ENCODE measurements at places on chromosomes 4 and X.

DNA sequence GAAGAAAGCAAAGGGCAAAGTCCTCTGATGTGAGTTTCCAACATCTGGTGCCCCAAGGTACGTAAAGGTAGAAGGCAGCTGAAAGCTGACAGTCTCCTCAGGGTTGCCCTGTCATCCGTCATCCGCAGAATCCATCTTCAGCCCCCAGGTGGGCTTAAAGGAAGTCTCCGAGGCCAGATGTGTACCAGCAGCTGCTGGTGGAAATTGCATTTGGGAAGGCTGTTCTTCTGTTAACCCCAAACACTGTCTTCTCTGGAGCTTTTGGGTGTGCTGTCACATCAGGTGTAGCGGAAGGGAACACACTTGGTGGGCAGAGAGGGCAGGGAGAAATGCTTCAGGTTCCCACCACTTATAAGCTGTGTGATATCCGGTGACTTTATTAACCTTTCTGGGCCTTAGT lies 310.0 kb upstream of the GATB start:
- DNase-seq: no peak

DNA sequence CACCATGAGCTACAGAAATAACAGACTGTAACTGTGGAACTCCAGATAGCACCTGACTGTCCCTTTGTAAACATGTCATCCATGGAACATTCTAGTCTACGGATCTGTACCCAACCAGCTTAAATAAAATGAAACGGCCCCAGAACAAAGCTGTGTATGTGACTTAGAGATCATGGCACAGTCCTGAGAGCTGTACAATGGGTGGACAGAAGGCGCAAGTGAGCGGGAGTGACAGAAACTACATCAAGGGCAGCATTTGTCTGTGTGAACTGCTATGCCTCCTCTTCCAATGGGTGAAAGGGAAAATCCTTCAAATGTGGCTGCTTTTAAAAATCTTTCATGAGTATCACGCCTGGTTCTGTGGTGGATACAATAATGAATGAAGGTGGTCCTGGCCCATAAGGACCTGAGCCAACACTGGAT lies 72.5 kb downstream of the FAT1 start:
- no peak for DNase-seq

DNA sequence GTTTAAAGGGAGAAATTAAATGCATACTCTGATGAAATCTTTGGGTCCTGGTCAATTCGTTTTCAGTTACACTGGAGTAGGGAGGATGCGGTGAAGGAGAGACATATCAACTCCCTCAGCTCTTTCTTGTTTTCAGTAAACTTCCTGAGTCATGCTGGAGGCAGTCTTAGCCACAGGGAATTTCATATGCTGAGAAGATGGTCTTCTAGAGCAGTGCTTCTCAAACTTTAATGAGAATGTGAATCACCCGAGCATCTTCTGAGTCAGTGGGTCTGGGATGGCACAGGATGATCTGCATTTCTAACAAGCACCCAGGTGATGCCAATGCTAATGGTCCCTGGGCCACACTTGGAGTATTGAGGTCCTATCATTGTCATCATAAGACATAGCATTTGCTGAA lies 214.5 kb downstream of the KIT start:
- DNase-seq: no peak

- DNase-seq: no peak
Measured at GRCh38 chr4:139593091-139593564, 37.1 kb upstream of the SETD7 start.

GRCh38 chr4:47801481-47802002 lies 36.3 kb downstream of the CORIN start:
- no peak for DNase-seq

GRCh38 chr4:38177035-38177546 lies 216.9 kb downstream of the PTTG2 start:
- DNase-seq: no peak

- no peak for DNase-seq
Measured at GRCh38 chr4:15735536-15735935, 32.7 kb downstream of the BST1 start.

- no peak for DNase-seq
Measured at GRCh38 chr4:3065551-3065950, 8.8 kb downstream of the HTT-AS start.

DNA sequence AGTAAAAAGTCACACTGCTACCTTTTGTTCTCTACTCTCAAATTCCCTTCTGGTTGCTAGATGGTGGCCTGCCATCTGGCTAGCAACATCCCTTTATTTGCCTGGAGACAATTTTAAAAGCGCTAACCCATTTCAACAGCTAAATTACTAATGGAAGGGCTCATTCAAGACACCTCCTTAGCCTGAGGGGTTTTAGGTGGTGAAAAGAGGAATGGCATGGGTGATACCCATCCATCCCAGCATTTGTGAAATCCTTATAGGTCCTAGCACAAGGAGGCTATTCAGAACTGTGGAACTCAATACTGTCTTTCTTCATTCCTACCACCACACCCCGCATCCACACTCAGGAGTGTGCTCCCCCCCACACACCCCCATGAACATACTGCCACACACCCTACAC lies 33.5 kb downstream of the ARHGEF9 start:
- no peak for DNase-seq

GRCh38 chr4:92520563-92520962 lies 216.8 kb downstream of the GRID2 start:
- no peak for DNase-seq

DNA sequence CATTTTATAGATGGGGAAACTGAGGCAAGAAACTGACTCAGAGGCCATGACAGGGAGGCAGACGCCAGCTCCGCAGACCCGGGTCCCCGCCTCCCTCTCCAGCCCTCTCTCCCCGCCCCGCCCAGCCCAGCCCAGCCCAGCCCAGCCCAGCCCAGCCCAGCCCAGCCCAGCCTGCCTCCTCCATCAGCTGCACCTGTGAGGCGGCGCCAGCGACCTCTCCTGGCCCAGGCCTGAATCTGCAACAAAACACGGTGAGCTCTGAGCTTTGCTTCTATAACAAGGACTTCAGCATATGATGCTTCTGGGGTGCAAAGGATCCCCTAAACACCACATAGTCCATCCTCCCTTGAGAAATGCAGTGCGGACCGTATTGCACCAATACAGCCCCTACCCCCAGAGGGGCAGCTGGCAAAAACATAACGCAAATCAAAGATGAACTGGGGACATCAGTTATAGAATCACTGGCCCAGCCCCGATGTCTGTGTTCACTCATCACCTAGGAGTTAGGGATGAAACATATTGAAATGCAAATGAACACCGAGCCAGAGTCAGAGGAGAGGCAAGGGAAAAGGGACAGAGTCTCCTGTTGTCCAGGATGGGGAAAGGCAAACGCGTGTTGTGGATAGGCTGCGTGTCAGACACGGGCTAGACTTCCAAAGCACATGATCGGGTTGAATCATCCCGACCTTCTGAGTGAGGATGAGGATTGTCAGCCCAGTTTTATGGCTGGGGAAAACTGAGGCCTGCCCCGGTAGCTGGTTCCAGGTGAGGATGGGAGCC lies 216.1 kb upstream of the PSAPL1 start:
- DNase-seq: no peak

GRCh38 chr4:141425124-141425523 lies 204.4 kb downstream of the ZNF330 start:
- DNase-seq: no peak

- DNase-seq: no peak
Measured at GRCh38 chrX:131675596-131676194, 131.8 kb downstream of the OR13H1 start.

GRCh38 chrX:42809569-42809968 lies 31.6 kb upstream of the PPP1R2C start:
- DNase-seq: no peak

DNA sequence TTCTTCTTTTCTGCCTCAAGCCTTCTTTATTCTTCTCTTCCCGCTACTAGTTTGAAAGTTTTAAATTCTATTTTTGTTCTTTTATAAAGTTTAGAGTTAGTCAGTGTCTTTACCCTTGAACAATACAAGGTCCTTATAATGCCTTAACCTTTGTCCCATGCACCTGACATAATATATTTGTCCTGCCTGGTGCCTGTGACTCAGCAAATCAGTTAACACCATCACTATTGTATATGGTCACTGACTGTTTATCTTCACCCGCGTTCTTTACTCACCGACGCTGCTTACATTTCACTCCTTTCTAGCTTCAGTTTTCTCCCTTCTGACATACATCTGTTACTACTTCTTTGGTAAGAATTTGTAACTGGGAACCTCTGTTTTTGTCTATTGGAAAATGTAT lies 5.7 kb downstream of the SMIM20 start:
- no peak for DNase-seq

DNA sequence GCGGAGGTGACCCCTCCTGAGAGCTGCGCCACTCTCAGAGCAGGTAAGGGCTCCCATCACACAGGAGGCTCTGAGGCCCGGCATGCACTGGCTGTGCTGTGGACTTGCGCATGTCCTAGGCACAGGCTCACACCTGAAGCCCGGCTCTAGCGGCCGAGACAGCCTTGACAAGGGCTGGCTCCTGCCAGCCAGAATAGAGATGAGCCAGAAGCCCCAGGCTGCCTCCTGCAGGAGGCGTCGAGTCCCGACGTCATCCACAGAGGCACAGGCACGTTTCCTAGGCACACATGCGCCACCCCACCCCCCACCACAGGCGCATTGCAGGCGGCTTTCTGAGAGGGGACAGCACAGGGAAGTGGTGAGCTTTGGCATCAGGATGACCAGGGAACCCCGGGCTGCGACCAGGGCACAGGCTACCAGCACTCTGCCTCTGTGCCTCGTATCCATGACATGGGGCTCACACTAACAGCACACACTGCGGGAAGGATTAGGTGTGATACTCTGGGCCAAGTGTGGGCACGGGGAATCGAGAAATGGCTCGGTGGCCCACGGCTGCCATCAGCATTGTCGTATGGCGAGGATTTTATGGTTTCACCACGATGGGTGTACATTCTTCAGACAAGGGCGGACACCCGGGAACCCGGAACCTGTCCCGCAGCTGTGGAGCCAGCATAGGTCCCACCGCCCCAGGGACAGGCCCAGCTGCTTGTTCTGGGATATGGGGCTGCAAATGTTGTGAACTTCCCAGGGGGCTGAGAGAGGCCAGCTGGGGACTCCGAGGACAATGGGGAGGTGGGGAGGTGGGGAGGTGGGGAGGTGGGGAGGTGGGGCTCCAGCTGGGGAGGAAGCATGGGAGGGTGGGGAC lies 90.7 kb upstream of the ADRA2C start:
- no peak for DNase-seq

DNA sequence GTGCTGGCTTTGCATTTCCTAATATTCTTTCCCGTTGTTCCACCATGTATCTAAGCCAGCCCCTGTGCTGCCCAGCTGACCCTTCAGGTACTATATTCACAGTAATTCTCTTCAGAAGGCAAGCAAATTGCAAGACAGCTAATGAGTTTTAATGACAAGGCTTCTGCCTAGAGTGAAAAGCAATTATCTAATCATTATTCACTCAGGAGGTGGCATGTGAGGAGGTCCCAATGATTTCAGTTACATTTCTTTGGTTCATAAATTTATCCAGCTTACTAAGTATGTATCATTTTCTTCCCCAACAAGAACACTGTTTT lies 123.0 kb downstream of the RASGEF1B start:
- DNase-seq: no peak

- DNase-seq: no peak
Measured at GRCh38 chr4:41572516-41572915, 34.6 kb downstream of the LIMCH1 start.

GRCh38 chr4:26873391-26874026 lies 12.9 kb downstream of the STIM2 start:
- no peak for DNase-seq

GRCh38 chr4:68367835-68368234 lies 17.9 kb upstream of the YTHDC1 start:
- DNase-seq: no peak

- DNase-seq: no peak
Measured at GRCh38 chrX:80388206-80388605, 32.0 kb upstream of the TENT5D start.

DNA sequence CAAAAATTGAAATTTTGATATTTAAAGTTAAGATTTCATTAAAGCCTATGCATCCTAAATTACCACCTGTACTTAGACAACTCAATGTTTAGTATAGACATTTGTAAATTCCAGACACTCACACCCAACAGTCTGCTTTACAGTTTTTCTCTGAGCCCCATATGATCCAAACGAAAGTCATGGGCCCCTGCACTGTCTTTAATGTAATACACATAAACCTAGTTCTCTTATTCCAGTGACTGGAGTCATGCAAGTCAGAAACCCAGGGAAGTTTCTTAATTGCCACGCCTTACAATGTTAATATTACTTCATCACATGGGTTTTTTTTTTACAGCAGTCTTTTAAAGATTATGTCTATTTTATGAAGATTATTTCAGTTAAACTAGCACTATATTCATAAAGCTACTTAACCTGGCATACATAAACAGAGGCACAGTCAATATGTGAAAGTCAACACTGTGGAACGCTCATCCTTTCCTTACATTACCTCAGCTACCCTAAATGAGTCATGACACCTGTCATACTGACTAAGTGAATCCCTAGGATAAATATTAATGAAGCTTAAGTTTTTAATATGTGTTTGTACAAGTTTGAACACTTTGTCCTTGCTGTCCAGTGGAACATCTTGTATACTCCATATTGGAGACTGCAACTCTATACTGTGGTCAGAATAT lies 67.7 kb upstream of the H2AZ1 start:
- no peak for DNase-seq

DNA sequence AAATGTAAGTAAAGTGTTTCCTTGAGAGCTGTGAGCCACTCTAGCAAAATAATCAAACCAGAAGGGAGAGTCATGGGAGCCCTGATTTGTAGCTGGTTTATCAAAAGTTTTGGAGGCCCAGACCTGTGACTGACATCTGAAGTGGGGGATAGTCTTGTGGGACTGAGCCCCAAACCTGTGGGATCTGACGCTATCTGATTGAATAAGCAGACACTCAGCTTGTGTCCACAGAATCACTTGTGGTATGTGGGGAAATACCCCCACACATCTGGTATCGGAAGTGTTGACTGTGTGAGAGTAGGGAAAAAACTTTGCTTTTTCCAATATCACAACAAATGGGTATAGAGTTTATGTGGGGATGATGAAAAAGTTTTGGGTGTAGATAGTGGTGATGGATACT lies 35.4 kb downstream of the FUNDC1 start:
- DNase-seq: no peak

DNA sequence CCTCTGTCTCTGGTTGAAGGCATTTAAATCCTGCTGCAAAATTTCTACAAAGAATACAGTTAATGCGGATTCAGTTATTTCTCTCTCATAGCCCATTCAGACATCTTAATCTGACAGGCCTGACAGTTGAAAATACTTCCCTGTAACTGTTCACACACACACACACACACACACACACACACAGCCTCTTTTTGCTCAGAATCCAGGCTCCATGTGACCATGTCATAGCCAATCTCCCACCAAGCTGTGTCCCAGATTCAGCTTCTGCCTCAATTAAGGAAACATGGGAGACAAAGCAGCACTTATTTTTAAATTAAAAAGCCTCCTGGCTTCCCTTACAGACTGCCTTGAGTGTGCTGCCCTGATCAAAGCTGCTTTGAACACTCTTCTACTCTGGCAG lies 49.3 kb upstream of the EFHC2 start:
- DNase-seq: no peak

GRCh38 chr4:105641845-105642244 lies 66.6 kb downstream of the INTS12 start:
- DNase-seq: no peak
